ENCODE measurements at places on chromosomes 2 and 18.

GRCh38 chr2:59779571-59779970, 773.9 kb downstream of the BCL11A start:
- DNase-seq: no peak

DNA sequence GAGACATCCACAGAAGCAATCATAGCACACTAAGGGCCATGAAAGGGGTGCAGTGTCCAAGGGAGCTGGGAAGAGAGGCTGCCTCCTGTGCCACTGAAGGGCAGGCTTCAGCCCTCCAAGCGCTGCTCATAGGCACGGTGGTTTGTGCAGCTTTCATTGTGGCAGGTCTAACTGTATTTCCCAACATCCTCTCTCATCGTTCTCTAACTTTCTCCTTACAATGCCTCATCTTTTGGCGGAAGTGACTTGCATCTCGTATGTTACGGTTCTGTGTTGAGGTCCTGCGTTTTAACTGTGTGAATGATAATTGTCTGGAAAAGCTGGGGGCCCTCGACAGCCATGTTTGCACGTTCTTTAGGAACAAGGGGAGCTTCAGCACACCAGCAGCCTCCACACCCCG, 213.9 kb downstream of the GBX2 start:
- DNase-seq: no peak

DNA sequence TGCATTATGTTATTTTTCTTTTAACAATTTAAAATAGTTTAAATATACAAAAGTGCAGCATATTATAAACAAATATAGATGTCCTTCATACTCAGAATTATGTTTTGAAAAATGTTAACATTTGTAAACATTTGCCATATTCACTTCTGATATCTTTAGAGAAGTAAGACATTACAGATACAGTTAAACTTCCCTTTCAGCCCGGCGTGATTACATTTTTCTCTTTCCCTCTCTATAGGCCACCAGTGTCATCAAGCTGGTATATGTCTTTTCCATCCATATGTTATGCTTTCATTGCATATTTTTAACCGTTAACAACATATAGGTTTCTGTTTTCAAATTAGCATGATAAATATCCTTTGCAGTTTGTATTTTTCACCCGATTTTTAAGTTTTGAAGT, 27.1 kb downstream of the TTC39C start:
- DNase-seq: no peak

- DNase-seq: no peak
Observed at GRCh38 chr2:144546933-144547332, 27.0 kb upstream of the ZEB2 start.

DNA sequence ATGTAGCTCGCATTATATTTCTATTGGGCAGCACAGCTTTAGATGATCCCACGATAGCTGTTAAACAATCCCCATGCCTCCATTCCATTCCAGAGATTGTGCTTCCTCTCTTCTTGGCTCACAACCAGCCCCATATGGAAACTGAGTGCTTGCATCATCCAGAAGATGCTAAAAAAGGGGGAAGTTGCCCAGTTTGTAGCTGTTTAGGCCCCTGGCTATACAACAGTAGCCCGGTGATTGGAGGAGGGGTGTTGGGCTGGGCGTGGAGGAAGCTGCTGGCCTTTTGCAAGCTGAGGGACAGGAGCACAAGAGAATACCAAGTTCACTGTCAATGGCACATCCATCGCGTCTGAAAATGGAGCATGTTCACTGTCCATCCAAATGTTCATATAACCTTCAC, 360.2 kb downstream of the ALK start:
- no peak for DNase-seq
